ENCODE measurements at places on chromosomes 3 and 15.
A peak's percentile ranks its signal among the peaks of the same experiment; 100 is the strongest.

DNA sequence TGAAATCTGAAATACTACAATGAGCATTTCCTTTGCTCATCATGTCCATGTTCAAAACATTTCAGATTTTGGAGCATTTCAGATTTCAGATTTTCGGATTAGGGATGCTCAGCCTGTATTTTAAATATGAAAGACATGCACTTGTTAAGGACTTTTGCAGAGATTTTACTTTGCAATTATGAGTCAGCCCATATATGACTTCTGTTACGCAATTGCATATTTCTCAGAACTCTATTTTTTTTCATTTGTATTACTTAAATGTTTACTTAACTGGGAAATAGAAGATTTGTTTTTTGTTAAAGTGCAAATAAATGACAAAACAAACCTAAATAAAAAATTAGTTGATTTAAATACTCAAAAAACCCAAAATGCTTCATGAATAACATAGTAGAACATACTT lies 376.2 kb downstream of the ZBTB20 start:
- no peak for DNase-seq

GRCh38 chr3:110381992-110382391 lies 689.6 kb upstream of the NECTIN3 start:
- no peak for DNase-seq

- DNase-seq: no peak
Measured at GRCh38 chr3:188330138-188330537, 176.2 kb downstream of the LPP start.

DNA sequence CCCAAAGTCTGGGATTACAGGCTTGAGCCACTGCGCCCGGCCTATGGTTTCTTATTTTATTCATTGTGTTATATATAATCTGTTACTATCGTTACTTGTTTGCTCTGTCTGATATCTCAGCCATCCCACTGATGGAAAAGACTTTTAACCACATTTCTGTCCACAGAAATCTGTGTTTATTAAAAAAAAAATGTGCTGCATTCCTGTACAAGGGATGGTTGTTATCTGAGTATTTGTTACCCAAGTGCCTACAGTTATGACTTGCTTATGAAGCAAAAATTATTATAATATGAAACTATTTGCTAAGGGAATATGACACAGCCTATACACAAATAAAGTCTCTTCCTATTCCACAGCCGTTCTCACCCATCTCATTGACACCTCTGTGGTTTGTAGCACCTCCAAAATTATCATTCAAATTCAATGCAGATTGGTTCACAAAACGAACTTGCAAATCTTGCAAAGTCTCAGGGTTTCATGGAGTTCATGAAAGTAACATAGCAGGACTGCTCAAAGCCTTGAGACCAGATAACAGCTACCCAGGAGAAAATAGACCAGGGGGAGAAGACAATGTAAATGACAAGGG lies 47.4 kb upstream of the UBE2E1 start:
- DNase-seq: no peak

GRCh38 chr3:125139386-125139785 lies 73.2 kb downstream of the SLC12A8 start:
- no peak for DNase-seq

DNA sequence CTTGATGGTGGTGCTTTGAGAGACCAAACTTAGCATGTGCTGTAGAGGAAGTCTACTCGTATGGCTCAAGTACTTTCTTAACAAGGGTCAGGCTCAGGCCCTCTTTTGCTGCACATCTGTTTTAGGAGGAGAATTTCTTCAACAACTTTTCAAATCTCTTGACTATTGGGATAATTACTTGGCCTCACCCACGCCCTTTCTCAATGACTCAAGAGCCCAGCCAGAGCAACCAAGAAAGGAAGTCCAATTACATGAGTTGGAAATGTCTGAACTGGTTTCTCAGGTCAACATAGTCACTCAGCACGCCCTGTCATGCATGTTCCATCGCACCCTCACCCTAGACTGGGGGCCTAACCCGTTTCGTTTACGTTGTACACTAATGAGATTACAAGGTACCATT lies 44.8 kb upstream of the UMPS start:
- DNase-seq: no peak

DNA sequence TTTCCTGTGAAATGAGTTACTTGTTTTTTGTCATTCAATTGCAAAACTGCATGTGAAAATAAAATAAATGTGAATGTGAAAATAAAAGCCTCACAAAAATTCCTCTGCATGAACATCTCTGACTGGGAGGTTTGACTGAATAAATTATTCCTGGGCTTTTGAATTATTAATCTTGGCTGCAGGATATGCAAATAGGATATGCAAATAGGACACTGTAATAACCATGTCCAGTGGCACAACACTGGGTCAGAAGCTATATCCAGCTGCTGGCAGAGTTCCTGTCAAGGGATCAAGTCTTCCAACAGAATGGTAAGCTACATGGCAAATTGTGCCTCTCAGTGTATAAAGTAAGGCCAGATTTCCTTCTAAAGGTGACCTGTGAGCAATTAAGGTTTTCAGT lies at the start of gene SUCNR1:
Gene SUCNR1, plus strand, starts transcription at position 246 of the 400 bp plus-strand sequence. CDS start 6,250 bp downstream, outside the sequence.
- DNase-seq: no peak

- no peak for DNase-seq
Measured at GRCh38 chr3:123949641-123950040, 11.4 kb downstream of the CCDC14 start.

GRCh38 chr15:75171408-75171807 lies 30.3 kb upstream of the C15orf39 start:
- no peak for DNase-seq

DNA sequence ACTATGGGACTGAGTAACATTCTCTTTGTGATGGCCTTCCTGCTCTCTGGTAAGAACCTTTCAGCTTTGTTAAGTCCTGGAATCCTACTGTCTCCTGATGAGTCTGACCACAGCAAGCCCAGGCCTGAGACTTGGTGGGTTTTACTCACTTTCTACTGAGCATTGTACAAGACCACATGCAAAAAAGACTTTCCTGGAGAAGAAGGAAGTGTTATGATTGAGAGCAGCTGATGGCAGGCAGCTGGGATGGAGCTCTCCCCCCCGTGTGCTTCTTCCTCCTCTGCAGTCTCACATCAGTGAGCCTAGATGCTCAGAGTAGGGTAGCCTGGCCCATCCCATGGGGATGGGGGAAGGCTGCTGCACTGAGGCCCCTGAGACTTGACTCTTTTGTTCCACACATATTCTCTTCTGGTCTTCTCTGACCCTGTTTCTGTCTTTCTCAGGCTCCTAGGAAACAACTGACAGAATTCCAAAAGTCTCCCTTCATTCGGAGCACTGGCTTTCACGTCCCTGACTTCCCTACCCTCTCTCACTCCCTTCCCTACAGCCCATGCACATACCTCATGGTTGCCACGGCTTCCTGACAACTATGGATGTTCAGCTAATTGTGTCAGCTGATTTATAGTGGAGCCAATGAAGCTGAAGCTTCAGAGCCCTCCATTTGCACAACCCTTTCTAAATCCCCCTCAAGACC lies 36.6 kb downstream of the CD86 start:
- DNase-seq: no peak

GRCh38 chr15:71325481-71325880 lies 210.2 kb downstream of the THSD4 start:
- no peak for DNase-seq

DNA sequence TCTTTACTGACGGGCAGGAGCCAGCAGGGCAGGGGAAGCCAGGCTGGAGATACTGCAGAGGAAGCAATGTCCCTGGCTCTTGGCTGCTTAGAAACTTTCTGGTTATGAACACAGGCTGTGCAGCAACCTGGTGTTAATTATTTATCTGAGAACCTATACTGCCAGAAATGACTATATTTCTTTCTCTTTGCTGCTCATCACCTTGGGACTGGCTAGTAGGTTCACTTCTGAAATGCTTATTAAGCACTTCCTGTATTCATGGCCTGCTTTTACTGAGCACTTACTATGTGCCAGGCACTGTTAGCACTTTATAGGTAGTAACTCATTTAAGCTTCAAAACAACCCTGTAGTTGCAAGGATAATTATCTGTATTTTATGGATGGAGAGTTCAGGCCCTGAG lies 57.6 kb downstream of the RAB11A start:
- no peak for DNase-seq

DNA sequence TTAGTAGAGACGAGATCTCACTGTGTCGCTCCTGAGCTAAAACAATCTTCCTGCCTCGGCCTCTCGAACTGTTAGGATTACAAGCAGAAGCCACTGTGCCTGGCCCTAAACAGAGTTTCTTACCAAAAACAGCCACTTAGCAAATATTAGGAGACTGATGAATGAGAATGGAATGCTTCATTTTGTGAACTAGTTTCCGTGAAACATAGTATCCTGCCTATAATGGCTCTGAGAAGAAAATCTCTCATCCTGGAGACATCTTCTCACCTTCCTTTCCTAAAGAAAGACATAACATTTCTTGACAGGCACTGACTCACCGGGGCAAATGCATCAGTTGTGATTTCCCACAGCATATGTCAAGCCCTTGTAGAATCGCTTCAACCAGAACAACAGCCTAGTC lies 44.9 kb downstream of the GJD2 start:
- no peak for DNase-seq

- no peak for DNase-seq
Measured at GRCh38 chr3:156535162-156535627, 19.7 kb downstream of the SSR3 start.

GRCh38 chr3:49723296-49723627 lies 489 bp downstream of the GMPPB start:
- peak; percentile 54 for DNase-seq

- DNase-seq: no peak
Measured at GRCh38 chr3:184660931-184661330, 50.9 kb downstream of the MAGEF1 start.

- DNase-seq: no peak
Measured at GRCh38 chr3:42090973-42091731, at the start of gene TRAK1. TRAK1 (plus strand) TSS chr3:42091357; CDS start chr3:42091470, 113 bp downstream.

DNA sequence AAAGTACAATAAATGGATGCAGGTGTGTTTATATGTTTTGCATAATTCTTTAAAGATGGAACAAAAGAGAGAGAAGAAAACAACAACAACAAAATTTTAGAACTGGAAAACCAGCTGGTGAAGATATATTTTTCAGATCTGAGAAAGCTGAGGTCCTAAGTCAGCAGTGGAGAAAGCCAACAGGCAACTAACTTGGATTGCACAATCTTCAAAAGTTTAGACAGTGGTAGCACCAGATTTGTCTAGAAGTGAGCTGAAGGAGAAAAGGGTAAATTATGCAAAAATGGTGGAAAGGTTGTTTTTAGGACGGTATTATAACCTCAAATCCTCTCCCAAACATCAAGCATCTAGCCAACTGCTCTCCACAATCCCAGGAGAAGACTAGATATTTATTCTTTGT lies 17.0 kb downstream of the FGF12 start:
- DNase-seq: no peak

DNA sequence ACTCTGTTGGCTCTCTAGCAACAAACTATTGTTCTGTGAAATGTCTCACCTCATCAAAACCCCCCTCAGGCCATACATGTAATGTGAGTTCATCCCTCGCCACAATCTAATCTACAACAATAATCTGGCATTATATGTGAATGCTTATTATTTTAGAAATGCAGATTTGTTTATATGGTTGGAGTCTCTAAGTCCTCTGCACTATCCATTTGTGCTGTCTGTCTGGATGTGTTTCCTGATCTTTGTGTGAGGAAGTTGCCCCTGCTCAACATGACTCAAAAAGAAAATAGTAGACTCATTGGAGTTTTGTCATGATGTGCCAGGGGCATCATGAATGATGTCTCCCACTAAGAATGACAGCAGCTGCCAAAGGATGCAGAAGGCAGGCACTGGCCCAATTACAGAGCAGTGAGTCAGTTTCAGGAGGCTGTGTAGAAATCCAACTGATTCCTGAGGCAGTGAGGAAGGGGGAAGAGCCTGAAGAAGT lies 161.6 kb upstream of the PDZRN3 start:
- DNase-seq: no peak

DNA sequence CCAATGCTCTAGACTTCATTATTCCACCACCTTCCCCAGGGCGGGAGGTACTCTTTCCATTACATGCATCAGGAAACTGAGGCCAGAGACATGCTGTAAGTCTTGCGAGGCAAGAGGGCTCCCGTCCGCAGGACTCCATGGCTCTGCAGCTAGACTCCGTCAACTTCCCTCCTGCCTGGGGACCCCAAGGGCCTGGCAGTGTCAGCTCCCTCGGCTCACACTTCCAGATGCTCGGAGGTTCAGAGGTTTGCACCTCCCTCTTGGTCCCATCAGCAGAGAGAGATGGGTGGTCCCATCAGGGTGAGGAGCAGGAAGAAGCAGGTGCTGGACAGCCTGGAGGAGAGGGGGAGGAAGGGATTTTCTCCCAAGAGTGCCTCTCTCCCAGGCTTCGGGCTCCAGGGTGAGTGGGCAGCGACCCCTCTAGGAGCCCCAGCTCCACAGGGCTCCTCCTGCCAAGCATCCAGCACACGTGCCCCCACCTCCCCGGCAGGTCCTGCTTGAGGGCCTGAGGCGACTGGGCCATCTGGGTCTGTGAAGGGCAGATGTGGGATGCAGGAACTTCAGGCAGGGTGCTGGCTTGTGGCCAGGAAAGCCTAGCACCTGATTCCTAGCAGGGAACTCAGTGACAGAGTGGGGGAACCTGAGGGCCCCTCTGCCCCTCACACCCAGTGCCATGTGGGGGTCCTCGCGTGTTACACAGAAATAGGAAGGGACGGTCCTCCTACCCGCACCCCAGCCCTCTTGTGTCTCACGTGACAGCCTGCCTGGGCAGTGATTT lies 9.3 kb downstream of the PAK6 start:
- no peak for DNase-seq

- no peak for DNase-seq
Measured at GRCh38 chr3:159996018-159996417, 7.4 kb downstream of the IL12A start.

GRCh38 chr3:141012571-141012970 lies 38.6 kb upstream of the SPSB4 start:
- DNase-seq: no peak

- no peak for DNase-seq
Measured at GRCh38 chr3:46141813-46142212, 66.3 kb downstream of the CCR1 start.

DNA sequence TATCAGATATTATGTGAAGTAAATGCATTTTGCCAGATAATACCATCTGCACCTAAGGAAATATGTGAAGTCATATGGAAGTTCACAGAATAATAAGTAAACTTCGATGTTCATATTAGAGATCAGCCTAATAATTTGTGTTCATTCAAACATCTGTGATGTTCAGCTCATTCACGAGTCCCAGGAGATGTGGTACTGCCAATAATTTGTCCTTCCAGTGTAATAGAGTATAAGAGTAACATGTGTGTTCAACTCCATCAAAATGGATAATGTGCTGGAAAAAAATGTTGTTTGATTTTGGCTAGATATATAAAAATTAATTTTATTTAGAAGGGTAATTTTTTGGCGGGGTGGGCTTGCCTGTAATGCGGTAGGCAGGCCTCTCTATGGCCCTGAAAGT lies 75.4 kb upstream of the ARL6 start:
- DNase-seq: no peak

GRCh38 chr15:86002444-86002843 lies 77.2 kb upstream of the AGBL1 start:
- DNase-seq: no peak

DNA sequence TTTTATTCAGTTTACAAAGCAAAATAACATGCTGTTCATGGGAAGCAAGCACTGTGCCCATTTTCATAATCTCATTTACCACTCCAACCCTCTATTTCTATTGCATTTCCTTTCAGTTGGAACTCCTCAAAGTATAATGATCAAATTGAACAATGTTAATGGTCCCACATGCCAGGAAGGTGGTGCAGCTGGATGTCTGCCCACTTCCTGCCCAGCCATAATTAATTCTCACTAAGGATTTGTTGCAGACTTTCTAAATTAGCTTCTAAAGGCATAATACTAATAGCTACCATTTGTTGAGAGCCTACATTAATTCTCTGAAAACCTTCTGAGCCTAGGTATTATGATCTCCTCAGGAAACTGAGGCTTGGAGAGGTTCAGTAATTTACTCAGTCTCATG lies 316.1 kb upstream of the TPM1 start:
- no peak for DNase-seq

- no peak for DNase-seq
Measured at GRCh38 chr3:163878396-163878795, 1199.9 kb downstream of the SI start.

Measured in T-helper 9 cell (primary cell).